ENCODE measurements at places on chromosomes 13 and 19.

DNA sequence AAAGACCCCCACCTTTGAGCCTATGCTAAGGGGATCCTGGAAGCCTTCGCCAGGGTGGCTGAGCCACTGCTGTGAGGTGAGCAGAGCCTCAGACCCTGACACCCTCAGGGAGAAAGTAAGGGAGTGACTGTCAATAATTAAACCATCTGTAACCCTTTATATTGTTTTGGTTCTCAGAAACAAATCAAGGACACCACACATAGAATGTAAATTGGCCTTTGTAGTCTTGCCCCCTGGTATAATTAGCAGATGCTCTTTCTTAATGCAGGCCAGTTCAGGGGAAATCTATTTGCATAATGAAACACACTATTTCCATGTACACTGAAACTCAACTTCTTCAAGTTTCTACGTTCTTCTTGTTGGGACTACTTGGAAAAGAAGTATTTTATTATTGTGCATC lies 127.7 kb upstream of the EDNRB start:
- no peak for DNase-seq

GRCh38 chr13:113408562-113408961 lies 44.6 kb upstream of the GRTP1 start:
- DNase-seq, result no peak

GRCh38 chr13:110758195-110758805 lies 44.8 kb downstream of the ING1 start:
- DNase-seq, result no peak

DNA sequence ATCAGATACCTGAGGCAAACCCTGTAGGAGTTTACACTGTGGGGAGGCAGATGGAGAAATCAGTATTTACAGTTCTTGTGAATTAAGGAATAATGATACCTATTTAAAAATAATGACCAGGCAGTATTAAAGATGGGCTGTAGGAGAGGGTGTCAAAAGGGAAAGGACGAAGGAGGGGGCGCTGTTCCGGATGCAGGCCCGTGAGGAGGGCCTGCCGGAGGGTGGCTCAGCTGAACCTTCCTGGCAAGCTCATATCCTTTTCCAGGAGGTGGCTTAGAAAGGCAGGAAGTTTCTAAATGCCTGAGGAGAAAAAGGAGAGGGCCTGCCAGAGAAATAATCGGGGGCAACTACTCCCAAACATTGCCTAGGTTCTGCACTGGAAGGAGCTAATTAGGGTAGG lies 46.6 kb downstream of the MBNL2 start:
- no peak for DNase-seq

DNA sequence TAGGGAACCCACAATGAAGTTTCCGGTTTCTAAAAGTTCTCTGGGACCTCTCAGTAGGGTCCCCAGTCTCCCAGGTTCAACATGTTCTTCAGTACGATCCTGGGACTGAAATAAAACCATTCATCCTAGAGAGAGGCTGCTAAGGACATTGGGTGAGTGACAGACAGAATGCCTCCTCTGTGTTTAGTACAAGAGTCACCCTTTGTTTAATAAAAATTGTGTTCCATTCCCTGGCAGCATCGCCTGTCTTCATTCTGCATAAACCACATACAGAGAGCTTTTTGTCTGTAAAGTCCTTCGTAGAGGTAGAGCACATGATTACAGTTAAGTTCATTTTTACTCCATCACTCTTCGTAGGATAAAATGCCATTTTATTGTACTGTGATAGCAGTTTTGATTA lies 95.3 kb upstream of the GPR12 start:
- no peak for DNase-seq

DNA sequence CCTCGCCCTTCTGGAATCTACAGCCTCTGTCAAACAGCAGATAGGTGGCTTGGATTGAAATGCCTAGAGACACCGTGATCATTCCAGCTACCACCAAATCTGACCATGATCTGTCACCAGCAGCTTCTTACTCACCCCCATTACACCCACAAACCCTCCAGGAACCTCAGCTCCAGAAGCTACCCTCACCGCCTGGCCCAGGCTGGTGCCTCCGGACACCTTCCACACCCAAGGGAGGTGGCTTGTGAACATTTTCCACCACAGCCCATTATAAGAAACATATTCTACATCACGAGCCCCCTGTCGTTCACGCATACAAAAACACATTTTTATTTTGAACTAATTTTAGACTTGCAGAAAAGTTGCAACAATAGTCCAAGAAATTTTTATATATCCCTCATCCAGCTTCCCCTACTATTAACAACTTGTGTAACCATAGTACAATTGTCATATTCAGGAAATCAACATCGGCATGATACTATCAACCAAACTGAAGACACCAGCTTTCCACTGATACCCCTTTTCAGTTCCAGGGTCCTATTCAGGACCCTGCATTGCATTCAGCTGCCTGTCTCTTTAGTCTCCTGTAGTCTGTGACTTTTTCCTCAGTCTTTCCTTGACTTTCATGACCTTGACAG lies 15.4 kb upstream of the UBE2L5 start:
- DNase-seq, result no peak

DNA sequence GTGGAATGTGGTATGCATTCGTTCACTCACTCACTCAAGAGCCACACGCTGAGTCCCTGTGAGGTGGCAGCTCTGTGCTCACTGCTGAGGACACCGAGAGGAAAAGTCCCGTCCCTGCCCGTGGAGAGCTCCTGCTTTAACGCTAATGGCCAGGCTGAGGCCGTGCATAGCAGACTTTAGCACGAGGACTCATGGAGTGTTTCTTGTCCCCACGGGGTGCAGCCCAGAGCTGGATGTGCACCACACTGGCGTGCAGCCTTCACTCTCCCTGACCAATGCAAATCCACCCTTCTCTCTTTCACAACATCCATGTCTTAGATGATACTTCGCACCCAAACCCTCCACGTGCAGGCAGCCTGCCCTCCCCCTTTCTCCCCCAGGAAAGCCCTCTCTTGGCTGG lies 159.6 kb upstream of the ZNF536 start:
- DNase-seq, result no peak

GRCh38 chr19:48415395-48415794 lies 21.9 kb downstream of the GRIN2D start:
- no peak for DNase-seq

DNA sequence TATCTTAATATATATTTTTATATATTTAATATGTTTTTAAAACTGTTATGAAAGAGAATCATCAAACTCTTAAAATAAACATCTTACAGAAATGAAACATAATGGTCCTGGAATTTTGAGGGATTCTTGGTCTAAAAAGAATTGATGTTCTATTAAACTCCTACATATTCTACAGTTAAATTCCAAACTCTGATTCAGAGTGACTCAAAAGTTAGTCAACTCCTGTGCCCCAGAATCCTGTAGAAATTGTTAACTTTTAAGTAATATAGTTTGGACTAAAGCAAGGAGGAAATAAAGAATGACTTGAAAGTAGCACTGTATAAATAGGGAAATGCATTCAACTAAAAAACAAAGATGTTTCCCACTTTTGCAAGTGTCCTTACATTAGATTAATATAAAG lies 47.7 kb downstream of the FNDC3A start:
- no peak for DNase-seq

DNA sequence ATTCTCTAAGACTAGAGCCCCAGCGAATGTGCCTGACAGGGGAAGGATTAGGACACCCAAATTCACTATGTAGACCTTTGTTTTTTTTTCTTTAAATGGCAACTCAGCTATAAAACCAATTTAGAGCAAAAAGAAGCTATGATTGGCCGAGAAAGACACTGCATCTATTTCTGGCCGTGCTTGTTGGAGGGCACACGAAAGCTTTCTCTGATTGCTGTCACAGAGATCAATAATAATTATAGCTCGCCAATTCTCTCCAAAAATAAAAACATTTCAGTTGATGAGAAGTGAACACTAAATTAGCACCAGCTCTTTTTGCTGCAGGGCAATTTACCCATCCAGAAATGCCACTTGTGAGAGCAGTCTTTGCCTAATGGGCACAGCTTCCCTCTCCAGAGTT lies 31.2 kb downstream of the CBY2 start:
- DNase-seq, result no peak

DNA sequence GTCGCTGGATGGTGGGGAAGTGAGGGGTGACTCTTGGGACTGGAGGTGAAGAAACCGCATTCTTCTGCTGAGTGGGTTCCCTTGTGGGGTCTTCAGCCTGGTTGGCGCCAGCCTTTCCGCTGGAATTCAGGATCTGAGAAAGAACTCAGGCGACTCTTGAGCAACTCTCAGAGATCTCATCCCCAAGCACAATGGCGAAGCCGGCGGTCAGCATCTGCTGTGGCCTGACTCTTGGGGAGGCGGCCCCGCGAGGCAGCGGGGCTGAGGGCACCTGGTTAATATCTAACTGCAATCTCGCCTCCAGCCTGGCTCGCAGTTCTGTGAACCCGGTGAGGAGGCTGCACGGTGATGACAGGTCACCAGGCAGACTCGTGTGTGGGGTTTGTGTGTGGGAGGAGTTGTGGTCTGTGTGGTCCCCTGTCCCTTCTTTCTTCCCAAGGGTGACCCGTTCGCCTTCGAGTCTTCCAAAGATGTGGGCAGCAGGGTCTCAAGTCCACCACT lies 883 bp downstream of the ZNF441 start:
- DNase-seq, result peak; percentile 26

- DNase-seq, result no peak
Observed at GRCh38 chr13:105513448-105513847, 1022.0 kb downstream of the EFNB2 start.

GRCh38 chr13:43664700-43665191 lies 122.0 kb downstream of the ENOX1 start:
- peak; percentile 4 for DNase-seq

GRCh38 chr13:61470786-61471185 lies 55.1 kb upstream of the PCDH20 start:
- no peak for DNase-seq

DNA sequence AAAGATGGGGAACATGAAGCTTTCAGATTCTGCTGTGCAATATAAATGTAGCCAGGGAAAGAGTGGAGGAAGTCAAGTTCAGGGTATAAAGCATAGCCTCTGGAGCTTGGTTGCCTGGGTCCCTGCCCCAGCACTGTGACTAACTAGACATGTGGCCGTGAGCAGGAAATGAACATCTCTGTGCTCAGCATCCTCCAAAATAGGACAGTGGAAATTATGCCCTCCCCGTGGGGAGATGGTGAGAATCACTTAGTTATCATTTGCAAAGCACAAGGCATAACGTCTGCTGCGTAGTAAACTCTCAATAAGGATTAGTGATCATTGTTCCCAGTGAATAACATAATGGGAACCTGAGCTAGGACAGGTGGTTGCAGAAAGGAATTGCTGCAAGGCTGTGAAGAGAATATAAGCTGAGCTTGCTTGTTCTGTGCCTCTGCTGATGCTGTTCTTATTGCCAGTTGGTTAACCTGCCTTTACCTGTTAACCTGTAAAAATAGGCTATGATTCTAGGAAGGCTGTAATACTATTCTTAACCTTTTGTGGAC lies 441.0 kb downstream of the COG6 start:
- peak; percentile 65 for DNase-seq

DNA sequence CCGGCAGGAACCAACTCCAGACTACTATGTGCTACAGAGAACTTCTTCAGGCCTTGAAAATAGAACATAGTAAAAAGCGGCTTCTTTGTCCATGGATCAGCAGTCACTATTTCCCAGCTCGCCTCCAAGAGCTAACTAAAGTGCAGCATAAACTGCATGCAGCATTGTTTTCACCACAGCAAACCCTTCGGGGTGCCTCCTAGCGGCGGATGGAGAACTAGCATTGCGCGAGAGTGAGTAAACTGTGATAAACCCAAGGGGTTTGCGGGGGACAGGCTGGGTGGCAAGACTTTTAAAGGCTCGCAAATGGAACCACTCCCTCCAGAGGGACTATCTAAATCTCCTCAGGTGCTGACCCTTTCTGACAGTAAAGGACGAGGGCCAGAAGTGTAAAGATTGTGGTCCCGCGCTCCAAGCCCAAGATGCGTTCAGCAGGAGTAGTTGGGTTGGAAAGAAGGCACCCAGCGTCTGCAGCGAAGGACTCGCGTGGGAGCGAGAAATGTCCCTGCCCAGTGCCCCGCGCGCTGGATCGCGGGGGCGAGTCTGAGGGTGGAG lies 21.5 kb upstream of the SGCG start:
- DNase-seq, result peak; percentile 56

- DNase-seq, result no peak
Observed at GRCh38 chr13:86020351-86021002, 221.3 kb upstream of the SLITRK6 start.

DNA sequence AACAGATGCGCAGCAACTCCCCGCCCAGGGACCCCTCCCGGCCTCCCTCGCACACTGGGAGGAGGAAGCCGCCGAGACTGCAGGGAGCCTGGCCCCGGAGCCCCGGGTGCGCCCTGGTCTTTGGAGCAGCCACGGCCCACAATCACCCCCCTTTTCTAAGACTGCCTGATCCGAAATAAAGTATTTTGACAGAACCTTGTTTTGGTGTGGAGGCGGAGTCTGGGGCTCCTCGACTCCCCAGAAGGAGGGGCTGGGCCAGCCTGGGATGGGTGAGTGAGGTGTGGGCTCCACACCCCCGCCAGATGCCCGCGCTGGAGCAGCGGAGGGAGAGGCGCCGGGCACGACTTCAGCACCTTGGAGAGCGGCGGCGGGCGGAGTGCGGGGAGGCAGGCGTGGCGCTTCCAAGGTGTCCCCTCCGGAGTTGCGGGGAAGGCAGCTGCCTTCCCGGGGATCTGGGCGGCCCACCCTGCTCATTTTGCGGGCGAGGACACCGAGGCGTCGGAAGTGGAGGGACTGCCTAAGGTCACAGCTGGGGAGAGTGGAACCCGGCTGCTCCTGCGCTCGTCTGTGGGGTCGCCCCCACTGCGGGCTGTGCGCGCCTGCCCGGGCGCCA lies 9.4 kb downstream of the SIRT6 start:
- peak; percentile 32 for DNase-seq

- DNase-seq, result no peak
Observed at GRCh38 chr13:76489274-76489673, 396.9 kb downstream of the KCTD12 start.

DNA sequence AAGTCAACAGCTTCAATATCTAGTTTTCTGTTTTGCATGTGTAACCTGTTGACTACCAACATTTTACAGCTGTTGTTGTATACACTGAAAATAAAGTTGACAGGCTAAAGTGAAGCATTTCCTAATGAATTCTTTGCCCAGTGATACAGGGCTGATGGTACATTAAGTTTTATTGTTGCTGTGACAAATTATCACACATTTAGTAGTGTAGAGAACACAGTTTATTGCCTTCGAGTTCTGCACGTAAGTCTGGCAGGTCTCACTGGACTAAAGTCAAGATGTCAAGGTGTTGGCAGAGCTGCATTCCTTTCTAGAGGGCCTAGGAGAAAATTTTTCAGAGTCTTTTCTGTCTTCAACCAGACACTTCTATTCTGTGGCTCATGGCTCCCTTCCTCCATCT lies 184.2 kb downstream of the SLITRK6 start:
- DNase-seq, result no peak

GRCh38 chr19:45151320-45151719 lies 9.5 kb downstream of the NKPD1 start:
- no peak for DNase-seq

- DNase-seq, result no peak
Observed at GRCh38 chr19:36876993-36877938, 26.6 kb downstream of the ZNF345 start.

DNA sequence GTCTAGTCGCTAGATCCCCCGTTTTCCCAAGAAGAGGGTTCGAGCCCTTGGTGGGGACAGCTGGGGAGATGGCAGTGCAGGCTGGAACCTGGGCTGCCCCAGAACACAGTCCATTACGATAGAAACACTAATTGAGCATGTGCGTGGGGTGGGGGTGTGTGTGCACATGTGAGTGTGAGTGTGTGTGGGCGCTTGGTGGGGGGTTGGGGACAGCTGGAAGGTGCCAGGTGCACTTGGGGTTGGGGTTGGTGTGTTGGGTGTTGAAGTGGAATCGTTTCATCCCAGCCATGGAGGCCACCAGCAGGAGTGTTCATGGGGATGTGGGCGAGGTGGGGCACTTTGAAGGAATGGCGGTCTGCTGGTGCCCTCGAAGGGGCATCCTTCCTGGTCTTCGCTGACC lies 18.1 kb upstream of the NPAS1 start:
- no peak for DNase-seq

All from NCI-H524 (cell line).